ENCODE measurements at places on chromosomes 7 and 10. TPM values are rescaled to one million over a fixed set of nuclear protein-coding genes. Genes with fewer than 3 reads are reported as not detected.
A peak's percentile ranks its signal among the peaks of the same experiment; 100 is the strongest.

Gene UNC5B
- 20.0 TPM for polyA plus RNA-seq

Gene SYT15B
- 16.2 TPM for polyA plus RNA-seq

Gene ASAH2
- 0.34 TPM for polyA plus RNA-seq

GRCh38 chr7:135508883-135509588 lies 866 bp downstream of the CNOT4 start:
- peak; percentile 40 for DNase-seq

DNA sequence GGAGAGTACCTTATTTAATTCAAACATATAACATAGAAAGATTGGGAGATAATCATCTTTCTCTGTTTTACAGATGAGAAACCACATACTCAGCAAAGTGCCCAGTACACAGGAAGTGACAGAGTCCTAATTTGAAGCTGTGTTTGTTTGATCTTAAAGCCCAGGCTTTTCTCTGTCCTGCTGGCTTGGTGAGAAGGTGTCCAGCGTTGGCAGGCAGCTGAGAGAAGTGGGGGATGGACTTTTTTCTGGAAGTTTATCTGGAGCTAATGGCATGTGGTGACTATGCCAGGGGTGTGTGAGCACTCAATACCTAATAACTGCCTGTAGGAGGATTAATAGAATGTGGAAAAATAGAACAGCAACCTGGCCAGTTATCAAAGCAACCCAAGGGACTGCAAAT lies 60.8 kb downstream of the NPSR1 start:
- DNase-seq: no peak

GRCh38 chr7:28347475-28348318 lies 64.6 kb upstream of the CREB5 start:
- DNase-seq: peak; percentile 78

DNA sequence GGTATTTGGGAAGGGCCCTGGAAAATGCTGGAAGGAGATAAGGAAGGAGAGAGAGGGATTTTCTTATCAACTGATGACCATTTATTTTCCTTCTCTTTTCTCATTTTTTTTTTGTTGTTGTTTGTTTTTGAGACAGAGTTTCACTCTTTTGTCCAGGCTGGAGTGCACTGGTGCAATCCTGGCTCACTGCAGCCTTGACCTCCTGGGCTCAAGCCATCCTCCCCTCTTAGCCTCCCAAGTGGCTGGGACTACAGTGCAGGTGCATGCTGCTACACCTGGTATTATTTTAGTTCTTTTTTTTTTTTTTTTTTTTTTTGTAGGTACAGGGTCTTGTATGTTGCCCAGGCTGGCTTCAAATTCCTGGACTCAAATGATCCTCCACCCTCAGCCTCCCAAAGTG lies 52.2 kb downstream of the HIP1 start:
- no peak for DNase-seq

GRCh38 chr10:69639291-69640195 lies 9.5 kb downstream of the FAM241B start:
- DNase-seq: peak; percentile 48

GRCh38 chr7:148419856-148420832 lies 170.4 kb upstream of the C7orf33 start:
- DNase-seq: no peak

DNA sequence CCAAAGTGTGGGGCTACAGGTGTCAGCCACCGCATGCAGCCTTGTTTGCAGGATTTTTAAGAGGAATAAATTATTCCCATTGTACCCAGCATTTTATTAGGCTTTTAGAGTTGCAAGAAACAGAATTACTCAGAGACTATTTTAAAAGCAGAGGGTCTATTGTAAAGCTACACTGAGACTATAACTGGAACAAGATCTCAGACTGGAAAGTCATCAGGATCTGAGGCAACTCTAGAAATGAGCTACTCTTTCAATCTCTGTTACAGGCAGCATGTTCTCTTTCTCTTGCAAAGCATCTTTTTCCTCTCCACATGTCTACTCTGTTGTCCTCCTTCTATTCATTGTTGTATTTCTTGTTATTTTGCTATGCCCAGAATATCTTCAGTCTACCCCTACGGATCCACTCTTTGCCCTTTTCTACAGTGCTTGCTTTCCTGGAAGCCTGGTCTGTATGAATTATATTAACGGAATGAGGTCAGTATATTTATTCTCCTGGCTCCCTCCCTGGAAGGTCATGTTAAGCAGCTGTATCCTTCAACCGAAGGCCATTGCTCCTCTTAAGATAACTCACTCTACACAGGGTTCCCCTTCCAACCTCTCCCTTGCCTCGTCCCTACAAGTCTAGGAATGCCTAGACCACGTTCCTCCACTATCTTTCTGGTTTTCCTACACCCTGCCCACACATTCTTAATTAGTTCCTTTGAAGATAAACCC lies 27.7 kb upstream of the MICU1 start:
- DNase-seq: no peak

GRCh38 chr7:128055637-128056036 lies 24.4 kb upstream of the LRRC4 start:
- DNase-seq: no peak

- no peak for DNase-seq
Measured at GRCh38 chr7:27181795-27182275, 3.2 kb downstream of the HOXA11 start.

DNA sequence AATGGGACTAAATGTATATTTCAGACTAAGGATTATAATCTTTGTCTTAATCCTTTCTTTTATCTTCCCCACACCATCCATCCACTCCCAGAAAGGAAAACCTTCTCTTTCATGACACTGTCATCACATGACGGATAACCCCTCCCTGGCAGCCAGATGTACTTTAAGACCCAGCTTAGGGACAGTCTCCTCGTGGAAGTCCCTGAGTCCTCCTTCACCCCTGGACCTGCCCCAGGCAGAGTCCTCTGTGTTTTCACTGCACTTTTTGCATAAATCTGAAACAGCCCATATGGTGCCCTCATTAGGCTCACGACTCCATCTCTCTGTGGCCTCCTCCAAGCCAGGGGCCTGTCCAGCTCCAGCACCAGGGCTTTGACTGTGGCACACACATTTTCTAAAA lies 16.0 kb downstream of the NRAP start:
- no peak for DNase-seq

DNA sequence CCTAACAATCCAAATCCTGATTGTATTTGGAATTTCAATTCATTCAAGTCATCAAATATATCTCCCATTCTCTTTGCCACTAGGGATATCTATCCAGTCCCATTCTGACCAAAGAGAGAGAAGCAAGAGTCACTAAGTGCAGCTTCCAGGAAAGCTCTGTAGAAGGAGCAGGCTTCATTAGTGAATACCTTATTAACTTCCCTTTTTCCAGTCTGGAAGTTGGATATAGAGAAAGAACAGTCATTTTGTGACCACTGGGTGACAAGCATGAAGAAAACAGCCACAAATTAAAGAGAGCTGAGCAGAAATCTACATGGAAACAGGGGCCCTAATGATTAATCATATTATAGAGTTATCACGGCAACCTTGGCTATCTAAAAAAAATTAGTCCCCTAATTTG lies 190.7 kb upstream of the ADO start:
- DNase-seq: no peak

- DNase-seq: no peak
Measured at GRCh38 chr10:4776234-4776638, 49.8 kb upstream of the AKR1E2 start.

DNA sequence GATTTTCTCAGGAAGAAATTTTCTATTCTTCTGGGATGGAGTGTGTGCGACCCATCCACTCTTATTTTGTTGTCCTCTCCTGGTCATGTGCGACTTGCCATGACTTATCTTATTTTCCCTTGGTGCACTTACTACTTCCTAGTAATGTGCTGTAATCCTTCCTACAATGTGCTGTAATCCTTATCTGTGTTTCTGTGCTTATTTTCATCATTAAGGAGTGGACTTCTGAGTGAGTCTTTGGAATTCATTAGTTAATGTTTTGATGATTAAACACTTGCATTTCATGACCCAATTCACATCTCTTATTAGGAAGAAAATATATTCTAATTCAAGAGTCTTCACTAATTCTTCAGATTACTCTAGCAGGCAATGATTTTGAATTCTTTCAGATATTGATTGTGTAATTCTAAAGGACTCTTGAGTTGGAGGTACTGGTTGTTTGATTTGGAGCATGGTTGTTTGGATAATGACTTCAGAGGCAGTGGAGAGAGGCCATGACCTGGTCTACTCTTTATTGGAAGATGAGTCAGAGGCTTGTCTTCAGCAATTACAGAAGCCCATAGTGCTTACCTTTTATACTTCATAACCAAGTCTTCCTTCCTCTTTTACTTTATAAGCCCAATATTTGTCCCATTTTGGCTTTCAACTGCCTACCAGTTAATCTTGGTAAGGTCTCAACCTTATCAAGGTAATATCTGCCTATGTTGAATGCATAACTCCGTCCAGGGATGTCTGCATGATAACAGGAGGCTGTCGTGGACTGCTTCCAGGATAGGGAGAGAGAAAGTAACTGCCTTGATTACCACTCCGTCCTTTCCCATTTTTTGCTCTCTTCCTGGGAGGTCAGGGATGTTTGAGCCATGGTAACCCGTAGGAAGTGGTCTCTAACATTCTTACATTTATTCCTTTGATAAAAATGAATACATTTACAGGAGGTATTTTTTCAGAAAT lies 278.3 kb upstream of the SP8 start:
- DNase-seq: no peak

All from right lung (tissue), 10 donors.